ENCODE measurements at places on chromosomes 1 and 21.

- peak; percentile 29 for DNase-seq
Measured at GRCh38 chr1:112309499-112309898, 86.5 kb upstream of the CTTNBP2NL start.

GRCh38 chr1:236103059-236103458, 38.2 kb upstream of the NID1 start:
- no peak for DNase-seq

DNA sequence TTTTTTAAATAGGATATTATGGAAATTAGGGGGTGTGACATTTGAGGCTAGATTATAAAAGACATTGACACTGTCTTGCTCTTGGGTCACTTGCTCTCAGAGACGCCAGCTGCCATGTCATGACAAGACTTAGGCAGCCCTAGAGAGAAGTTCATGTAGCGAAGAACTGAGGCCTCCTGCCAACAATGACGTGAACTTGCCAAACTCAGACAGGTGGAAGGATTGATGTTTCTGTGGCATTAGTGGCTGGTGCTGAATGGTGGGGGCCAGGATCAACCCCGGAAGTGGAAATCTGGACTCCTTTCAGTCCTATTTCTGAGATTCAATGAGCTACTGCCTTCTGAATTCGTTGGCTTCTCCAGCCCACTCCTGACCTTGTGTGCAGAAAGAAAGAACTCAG, 14.7 kb downstream of the NCF2 start:
- no peak for DNase-seq

DNA sequence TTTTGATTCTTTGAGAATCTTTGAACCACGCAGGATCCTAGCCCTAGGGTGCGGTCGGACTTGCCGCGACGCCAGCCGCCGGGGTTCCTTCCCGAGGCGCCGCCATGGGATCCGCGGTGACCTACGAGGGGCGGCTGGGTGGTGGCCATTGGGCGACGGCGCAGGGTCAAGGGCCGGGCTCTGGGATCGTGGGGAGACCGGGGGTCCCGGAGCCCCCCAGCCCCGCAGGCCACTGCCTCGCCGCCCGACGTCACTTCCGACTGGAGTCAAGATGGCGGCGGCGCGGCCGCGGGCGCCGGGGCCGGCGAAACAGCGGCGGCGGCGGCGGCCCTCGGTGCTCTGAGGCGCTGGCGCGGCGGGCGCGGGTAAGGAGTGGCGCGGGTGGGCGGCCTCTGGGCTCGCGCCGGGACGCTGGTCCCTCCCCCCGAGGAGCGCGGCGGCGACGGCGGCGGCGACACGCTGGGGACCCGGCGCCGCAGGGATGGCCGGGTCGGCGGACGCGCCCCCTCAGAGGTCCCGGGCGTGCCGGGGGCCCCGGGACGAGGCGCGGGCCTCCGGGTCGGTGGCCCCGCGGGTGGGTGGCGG, at the start of gene PRDM2:
Gene PRDM2 (plus strand): TSS at position 253 of the 585 bp plus-strand sequence. CDS start 15,418 bp downstream, outside the sequence.
- peak; percentile 56 for DNase-seq

DNA sequence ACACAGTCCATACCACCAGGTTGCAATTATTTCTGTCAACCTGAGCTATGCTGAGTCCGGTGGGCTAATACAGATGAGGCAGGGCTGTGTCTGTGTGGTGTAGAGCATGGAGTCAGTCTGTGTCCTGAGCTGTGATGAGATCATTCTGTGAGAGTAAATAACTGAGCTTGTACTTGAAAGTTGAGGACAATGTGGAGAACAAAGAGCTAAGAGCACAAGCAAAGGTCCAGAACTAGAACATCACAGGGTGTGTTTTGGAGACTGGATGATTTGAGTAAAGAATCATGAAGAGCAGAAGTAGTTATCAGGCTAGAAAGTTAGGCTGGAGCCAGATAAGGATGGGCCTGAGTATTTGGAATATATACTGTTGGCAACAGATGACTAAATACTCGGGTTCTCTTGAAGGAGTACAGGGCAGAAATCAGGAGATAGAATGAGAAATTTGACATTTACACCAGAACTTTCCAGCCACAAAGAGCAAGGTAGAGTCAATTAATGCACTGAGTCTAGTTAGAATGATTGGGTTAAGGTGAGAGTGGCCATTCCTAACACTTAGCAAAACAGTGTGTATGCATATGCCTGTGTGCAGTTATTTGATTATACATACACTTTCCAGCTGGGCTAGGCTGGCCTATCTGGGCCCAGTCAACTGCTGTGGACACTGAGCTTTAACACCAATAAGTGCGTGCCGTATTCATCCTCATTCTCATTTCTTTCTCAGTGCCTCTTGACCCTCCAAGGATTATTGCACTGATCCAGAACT, 48.8 kb downstream of the LEPR start:
- DNase-seq, result no peak

DNA sequence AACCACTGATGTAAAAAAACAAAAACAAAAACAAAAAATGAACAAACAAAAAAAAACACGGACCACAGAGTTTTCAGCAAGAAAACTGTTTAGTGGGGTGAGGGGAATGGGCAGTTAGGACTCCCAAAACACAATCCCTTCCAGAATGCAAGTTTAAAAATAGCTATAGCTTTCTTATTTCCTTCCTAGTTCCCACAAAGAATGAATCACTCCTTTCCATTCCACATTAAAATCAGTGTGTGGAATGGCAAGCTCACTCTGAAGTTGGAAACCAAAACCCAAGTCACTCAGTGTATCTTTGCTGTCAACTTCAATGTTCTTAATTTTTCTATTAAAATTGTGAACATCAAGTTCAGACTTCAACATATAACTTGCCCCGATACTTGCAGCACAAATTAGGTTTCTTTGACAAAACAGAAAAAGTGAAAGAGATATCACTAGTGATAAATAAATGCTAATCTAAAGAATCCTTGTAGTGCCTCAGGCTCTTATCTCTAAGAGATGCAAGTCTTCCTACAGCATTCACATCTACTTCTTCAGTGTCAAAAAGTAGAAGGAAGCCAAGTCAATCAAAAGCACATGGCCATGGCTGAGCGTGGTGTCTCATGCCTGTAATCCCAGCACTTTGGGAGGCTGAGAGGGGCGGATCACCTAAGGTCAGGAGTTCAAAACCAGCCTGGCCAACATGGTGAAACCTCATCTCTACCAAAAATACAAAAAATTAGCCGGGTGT, 45.5 kb downstream of the TOR3A start:
- DNase-seq, result no peak

GRCh38 chr1:203491664-203492063, 2.3 kb upstream of the OPTC start:
- no peak for DNase-seq

DNA sequence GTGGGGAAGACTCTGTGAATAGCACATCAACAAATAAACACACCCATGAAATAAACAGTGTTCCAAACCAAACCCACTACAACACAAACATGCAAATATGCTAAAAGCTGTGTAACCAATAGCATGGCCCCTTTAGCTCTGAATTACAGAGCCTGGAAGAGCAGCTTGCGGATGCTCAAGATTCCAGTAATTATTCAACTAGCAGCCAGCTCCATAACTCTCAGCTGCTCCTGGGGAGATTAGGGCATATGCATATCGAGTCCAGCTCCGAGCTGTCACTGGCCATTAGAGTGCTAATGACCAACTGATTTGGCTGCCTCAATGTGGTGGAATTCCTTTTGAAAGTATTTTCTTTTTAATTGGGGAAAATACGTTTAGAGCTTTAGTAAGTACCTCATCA, 207.1 kb downstream of the HHAT start:
- DNase-seq, result no peak

- DNase-seq, result no peak
Measured at GRCh38 chr1:85339089-85339488, 62.7 kb upstream of the BCL10 start.

DNA sequence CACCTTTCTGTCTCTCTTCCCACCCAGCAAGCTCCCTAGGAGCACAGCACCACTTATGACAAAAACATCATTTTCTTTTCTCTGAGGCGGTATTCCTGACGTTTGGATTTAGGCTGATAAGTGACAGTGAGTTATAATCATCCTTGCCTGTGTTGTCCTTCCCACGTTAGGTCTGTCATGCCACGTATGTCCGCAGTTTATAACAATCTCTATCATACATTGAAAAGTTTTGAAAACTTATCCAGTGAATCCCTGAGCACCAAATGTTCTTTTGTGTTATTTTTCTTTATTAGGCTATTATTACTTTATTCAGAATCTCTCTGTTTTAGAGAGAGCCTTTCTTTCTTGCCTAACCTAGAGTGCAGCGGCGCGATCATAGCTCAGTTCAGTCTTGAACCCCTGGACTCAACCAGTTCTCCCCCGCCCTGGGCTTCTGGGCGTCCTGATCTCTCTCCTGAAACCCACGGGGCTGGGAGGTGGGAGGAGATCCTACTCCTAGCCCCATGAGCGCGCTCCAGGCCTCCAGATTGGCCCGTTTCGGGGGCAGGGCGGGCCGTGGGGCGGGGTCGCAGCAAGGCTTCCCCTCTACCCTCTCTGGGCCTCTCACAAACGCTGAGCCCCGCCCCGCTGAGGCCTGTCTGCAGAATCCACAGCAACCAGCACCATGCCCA, at the start of gene GSTM2:
Gene GSTM2 (plus strand): TSS at position 606 of the 671 bp plus-strand sequence. CDS start 59 bp downstream, at position 665.
- DNase-seq, result peak; percentile 54

- no peak for DNase-seq
Measured at GRCh38 chr1:222307621-222308020, 240.3 kb downstream of the HHIPL2 start.

DNA sequence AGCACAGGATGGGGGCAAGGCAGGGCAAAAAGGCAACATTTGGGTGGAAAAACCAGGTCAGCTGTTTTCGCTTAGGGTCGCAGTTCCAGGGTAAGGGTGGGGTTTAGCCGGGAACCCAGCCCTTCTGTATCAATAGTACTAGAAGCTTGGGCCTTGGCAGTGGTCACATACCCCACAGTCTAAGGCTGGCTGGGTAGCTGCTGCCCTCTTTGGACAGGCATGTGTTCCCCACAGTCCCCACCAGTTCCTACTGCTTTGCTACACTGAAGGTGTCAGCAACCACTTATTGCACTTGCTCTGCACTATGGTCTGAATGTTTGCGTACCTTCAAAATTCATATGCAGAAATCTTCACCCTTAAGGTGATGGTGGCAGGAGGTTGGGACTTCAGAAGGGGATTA, 349.8 kb downstream of the LTN1 start:
- no peak for DNase-seq

- no peak for DNase-seq
Measured at GRCh38 chr1:174230399-174230798, 71.1 kb downstream of the RABGAP1L start.

- peak; percentile 56 for DNase-seq
Measured at GRCh38 chr1:54052431-54052933, 522 bp downstream of the TMEM59 start.

GRCh38 chr1:11838349-11839272, 9.0 kb downstream of the NPPA start:
- peak; percentile 64 for DNase-seq
